Nasal cavity respiratory epithelium epithelial cell of viscerocranial mucosa (primary cell): ENCODE measurements at places on chromosomes 12 and 14. TPM values are rescaled to one million over a fixed set of nuclear protein-coding genes. Genes with fewer than 3 reads are reported as not detected.

The C12orf56 gene
- 1.7 and 2.3 TPM in 2 replicates for total RNA-seq

The GPR68 gene
- total RNA-seq: 1.4 and 10.5 TPM in 2 replicates

The ZDHHC22 gene
- not detected in 2 replicates for total RNA-seq

The PUS7L gene
- 18.1 and 30.0 TPM in 2 replicates for total RNA-seq

The MMP19 gene
- total RNA-seq: under 0.01 and 0.28 TPM in 2 replicates

The GYS2 gene
- not detected in 2 replicates for total RNA-seq

The GARIN6 gene
- total RNA-seq: not detected in 2 replicates

The HRK gene
- total RNA-seq: under 0.01 TPM in 1 of 2 replicates, not detected in the other

The C14orf132 gene
- 1.4 TPM in 1 of 2 replicates, not detected in the other for total RNA-seq

The GPHB5 gene
- not detected in 2 replicates for total RNA-seq

The FLVCR2 gene
- 0.68 and 1.2 TPM in 2 replicates for total RNA-seq

The KRT75 gene
- total RNA-seq: 0.78 and 5.1 TPM in 2 replicates

The RASSF8 gene
- 22.2 and 45.9 TPM in 2 replicates for total RNA-seq

The B4GALNT3 gene
- total RNA-seq: 4.7 and 22.9 TPM in 2 replicates

The POTEG gene
- total RNA-seq: not detected in 2 replicates

The LBHD2 gene
- total RNA-seq: not detected in 2 replicates

The GRIN2B gene
- total RNA-seq: under 0.01 TPM in 2 replicates

The SERPINA5 gene
- not detected in 2 replicates for total RNA-seq

The KRT77 gene
- total RNA-seq: not detected in 2 replicates

The KRT72 gene
- not detected in 2 replicates for total RNA-seq
